SIG-M5 (cell line): ENCODE measurements at places on chromosomes 7 and 10.

DNA sequence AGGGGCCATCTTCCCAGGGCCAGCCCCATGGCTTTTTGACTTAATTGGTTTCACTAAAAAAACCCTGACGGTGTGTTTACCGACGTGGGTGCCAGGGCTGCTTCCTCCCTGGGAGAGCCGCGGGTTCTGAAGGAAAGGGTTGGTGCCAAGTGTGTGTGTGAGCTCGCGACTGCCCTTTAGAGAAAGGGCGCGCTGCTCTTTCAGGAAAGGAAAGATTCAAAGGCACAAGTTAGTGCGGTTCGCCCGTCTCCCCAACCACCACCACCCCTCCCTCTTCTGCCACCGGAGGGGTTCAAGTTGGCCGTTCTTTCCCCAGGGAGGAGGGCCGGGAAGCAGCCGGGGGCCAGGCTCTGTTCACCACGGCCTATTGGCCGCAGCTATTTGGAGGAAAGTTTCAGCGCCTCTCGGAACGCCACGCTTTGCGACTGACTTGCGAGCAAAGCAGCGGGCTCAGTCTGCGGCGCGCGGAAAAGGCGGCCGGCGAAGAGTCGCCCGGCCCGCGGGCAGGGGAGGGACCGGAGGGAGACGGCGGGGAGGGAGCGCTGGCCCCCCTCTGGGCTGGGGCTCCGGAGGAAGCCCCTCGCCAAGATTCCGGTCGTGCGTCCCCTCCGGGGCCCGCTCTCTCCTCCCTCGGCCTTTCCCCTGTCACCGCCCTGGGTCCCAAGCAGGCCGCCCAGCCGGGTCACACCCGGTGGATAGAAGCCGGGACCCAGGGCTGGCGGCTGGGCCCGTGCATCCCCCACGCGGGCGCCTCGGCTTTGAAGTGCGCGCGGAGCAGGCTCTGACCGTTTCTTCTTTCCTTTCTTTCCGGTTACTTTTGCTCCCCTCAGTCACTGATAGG lies 165.9 kb upstream of the PPP1R3A start:
- DNase-seq = no peak

GRCh38 chr7:127253281-127254162 lies 781 bp upstream of the GRM8 start:
- no peak for DNase-seq

GRCh38 chr10:103772096-103772845 lies 83.1 kb downstream of the SH3PXD2A start:
- no peak for DNase-seq

DNA sequence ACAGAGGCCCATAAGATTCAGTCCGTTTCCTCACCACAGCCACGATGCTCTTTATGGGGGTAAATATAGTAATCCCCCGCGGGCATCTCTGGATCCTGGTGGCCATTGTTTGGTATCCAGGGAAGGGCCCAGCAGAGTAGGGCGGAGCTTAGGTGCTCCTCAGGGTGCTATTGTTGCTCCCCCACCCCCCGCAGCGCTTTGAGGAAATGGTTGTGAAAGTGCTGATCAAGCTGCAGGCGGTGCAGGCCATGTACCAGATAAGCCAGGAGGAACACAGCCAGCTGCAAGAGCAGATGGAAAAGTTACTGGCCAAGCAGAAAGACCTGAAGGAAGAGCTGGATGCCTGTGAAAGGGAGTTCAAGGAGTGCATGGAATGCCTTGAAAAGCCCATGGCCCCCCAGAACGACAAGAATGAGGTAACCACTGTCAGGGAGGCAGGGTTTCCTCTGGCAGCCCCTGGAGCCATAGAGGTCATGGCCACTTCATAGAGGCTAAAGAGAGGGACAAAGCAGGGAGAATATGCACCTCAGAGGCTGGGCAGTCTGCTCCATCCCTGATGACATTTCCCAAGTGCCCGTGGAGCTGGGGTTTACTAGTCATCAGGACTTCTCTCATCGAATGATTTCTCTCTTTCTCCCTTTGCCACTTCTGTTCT lies 17.6 kb upstream of the FLNC start:
- peak; percentile 26 for DNase-seq

DNA sequence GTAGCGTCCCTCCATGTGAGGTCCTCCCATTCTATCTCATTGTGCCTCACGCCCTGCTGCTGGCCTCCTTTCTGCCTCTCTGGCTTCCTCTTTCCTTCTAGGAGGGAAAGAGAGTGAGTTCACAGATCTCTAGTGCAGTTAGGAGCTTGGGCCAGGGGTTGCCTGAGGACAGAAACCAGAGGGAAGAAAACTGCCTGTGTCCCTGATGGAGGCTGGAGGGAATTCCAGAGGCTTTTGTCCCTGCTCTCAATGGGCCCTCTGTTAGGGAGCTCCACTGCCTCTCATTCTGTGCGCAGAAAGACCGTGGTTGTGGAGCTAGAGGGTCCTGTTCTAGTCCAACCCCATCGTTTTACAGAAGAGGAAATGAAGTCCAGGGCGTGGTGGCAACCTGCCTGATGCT lies 4.6 kb downstream of the MARVELD1 start:
- no peak for DNase-seq

DNA sequence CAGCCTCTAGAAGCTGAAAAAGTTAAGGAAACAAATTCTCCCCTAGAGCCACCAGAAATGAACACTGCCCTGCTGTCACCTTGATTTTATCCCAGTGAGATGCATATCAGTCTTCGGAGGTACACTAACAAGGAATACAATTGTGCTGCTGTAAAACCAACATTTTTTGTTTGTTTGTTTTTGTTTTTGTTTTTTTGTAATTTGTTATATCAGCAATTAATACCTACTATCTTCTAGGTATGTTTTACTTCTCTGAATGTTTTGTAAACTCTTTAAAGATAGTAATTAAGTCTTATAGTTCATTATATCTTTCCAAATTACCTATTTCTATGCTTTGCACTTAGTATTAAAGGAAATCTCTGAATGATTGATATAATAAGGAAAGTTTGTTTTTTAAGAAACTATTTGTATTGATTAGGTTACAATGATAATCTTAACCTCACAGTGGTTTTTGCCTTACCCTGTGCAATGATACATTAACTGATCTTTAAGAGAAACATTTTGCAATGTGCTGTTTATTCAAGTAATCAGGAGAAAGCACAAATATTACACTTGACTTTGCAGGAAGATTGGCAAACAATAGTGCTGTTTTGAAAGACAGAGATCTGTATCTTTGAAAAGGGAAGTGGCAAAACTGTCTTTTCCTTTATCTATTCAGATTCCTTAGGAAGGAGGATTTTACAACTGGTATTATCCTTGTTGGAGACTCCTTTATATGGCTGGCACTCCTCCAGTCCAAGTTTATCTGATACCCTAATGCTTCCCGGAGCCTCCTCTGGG lies 11.3 kb upstream of the HGF start:
- DNase-seq = no peak

GRCh38 chr7:84923348-84923747 lies 263.5 kb downstream of the SEMA3D start:
- no peak for DNase-seq

GRCh38 chr7:151460474-151460855 lies 20.5 kb upstream of the CRYGN start:
- no peak for DNase-seq

DNA sequence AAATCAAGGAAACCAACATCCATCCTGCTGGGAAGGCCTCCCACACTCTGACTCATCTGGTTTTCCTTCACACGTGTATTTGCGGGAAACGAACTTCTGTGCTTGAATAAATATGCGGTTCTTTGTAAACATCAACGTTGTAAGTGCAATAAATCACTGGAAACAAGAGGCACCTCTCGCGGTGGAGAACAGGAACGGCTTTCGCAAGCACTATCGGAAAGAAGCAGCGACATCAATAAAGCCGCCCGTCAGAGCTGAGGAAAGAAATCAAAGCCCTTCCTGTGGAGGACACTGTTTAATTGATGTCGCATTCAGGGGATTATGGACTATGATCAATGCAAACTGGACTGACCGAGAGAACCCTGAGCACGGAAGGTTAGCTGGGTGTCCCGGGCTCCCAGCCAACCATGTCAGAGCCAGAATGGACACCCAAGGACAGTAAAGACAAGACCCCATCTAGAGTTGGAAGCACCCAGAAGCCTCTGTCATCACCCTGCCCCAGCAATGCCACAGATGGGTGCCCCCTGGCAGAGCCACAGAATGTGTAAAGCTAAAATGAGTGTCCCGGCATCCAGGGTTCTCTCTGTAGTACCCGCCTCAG lies 37.6 kb downstream of the OAT start:
- no peak for DNase-seq

DNA sequence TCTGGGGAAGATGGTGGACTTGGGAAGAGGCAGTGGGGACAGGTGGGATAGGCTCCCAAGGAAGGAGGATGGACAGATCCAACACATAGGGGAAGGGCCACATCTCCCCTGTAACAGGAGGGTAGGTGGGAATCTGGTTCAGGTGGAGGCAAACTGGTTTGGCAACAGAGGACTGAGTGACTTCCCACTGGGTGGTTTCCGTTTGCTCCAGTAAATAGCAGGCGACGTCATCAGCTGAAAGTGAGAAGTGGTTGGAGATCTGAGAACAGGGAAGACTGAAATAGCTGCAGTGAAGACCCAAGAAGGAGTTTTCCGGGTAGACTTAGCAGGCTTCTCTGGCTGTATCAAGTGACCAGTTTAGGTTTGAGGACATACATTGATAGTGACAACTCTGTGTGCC lies 504.4 kb downstream of the GALNT17 start:
- no peak for DNase-seq

GRCh38 chr7:128189231-128189930 lies 51.7 kb upstream of the LEP start:
- DNase-seq = no peak

DNA sequence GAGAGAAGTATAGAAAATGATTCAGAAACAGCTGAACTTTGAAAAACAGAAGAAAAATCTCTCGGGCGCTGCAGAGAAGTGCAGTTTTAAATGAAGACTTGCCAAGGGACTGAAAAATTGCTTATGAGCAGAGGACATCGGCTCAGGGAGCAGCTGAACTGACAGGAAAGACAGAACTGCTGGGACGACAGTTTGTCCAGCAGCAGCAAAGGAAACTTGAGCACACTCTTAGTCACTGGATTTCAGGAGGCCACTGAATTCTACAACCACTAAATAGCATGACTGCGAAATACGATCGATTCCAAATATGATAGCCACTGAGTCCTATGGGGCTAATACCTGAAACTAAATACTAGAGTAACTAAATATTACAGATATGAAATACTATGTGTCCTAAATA lies 43.0 kb downstream of the LEP start:
- DNase-seq = no peak

- DNase-seq = no peak
Observed at GRCh38 chr10:36198322-36198721, 556.2 kb upstream of the FZD8 start.

- no peak for DNase-seq
Observed at GRCh38 chr7:11843113-11843765, 11.2 kb upstream of the THSD7A start.

DNA sequence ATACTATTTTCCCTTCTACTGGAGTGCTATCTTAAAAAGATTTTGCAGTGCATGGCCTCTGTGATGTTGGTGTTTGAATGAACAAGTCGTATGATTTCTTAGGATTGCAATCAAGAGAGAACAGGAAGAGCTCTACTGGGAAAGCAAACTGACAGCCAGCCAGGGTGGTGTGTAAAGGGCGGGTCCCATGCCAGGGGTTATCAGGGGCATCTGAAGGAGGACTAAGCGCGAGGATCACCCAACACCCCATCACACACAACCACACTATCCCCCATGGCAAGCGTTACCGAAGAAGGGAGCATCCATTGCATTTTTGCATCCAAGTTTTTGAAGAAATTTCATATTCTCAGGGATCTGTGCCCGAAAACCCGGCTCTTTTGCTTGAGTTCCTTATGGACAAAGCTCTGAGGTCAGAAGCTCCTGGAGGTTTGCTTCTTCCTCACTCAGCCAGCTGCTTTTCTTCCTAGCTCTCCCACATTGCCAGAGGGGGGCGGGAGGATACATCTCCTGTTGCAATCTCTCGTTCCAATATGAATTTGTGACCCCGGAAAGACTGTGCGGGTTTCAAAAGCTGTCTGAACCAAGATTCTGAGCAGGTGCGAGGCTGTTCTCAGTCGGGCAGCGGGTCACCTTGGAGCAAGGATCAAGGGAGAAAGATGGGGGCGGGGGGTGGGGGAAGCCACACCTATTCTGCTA lies 5.2 kb downstream of the NEUROD6 start:
- no peak for DNase-seq

GRCh38 chr7:147183276-147183675 lies 1066.7 kb downstream of the CNTNAP2 start:
- DNase-seq = no peak

DNA sequence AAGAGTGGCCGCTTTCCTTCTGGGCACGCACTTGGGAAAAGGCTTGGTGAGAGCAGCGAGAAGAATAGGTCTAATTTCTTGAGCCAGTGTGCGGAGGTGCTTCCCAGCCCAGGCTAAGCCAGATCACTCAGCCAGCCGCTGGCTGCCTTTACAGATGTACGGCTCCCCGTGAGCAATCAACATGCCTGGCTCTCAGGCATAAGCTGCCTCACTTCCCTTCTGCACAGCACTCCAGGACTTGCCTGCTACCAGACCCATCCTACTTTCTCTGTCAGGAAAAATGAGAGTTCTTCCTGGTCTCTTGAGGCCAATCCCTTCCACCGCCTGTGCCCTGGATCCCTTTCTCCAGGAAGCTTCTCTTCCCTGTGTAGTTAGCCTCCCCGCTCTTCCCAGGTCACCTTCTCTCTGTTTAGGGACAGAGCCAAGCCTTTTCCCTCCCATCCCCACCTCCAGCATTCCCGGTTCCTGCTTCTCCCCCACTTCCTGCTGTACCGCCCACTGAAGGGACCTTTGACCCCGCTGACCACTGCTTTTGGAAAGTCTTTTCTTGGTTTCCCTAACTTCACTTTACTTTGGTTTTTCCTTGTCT lies 1.1 kb upstream of the ACTR3C start:
- no peak for DNase-seq

GRCh38 chr7:131488361-131488760 lies 68.1 kb downstream of the PODXL start:
- DNase-seq = no peak

DNA sequence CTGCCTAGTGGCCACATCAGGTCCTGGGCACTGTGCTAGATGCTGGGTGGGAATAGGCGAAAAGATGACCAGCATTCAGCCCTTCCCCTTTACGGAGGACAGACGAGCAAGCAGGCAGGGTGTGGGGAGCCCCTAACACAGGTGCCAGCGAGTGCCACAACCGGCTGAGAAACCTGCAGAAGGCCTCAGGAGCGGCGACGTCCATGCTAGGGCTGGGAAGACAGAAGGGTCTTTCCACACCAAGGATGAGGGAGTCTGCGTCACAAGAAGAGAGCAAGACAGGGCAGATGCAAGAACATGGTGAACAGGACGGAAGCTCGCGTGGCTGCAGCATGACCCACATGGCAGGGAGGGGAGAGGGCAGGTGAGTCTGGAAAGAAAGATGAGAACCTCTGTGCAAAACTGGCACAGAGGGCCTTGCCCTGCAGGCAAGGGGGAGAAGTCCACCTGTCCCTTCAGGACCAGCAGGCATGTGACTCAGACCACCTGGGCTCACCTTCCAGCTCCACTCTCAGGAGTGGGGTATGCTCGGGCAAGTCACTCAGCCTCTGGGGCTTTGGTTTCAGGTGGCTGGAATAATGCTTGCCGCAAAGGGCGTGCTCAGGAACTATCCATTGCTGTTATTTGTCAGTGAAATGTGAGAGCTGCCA lies 36.6 kb downstream of the KCNH2 start:
- DNase-seq = no peak

GRCh38 chr7:140989068-140989467 lies 25.7 kb downstream of the MRPS33 start:
- no peak for DNase-seq
